ENCODE measurements at places on chromosomes 2 and 18. TPM values are rescaled to one million over a fixed set of nuclear protein-coding genes. Genes with fewer than 3 reads are reported as not detected.

C2orf81 gene
- 1.0 TPM for total RNA-seq

BOLL gene
- not detected for total RNA-seq

KIF1A gene
- 0.41 TPM for total RNA-seq

MRPL33 gene
- 43.1 TPM for total RNA-seq

DCDC2C gene
- not detected for total RNA-seq

UGT1A8 gene
- total RNA-seq = not detected

RAMP1 gene
- total RNA-seq = 10.7 TPM

MAT2A gene
- 333 TPM for total RNA-seq

CD8B gene
- 0.80 TPM for total RNA-seq

LRRC30 gene
- total RNA-seq = not detected

NR4A2 gene
- total RNA-seq = 1.9 TPM

UGT1A10 gene
- total RNA-seq = not detected

IL1RL2 gene
- not detected for total RNA-seq

All from T-helper 2 cell treated with Interferon-gamma antibody and Interleukin-4, amounts not matched to agents 100 ng/mL and 5 ng/mL, for 36 hours (primary cell).